ENCODE measurements at places on chromosomes 16 and 17. TPM values are rescaled to one million over a fixed set of nuclear protein-coding genes. Genes with fewer than 3 reads are reported as not detected.

VWA3A gene
- total RNA-seq, result 0.60 TPM

MEFV gene
- 0.69 TPM for total RNA-seq

SLC52A1 gene
- not detected for total RNA-seq

SEPTIN12 gene
- total RNA-seq, result not detected
